Germinal center (tissue), 1 donor: ENCODE measurements at places on chromosomes 5 and 9.

GRCh38 chr9:27485158-27485557 is 38.9 kb upstream of the IFNK start:
- DNase-seq = peak; percentile 35

GRCh38 chr5:176628406-176629228 is 1.7 kb downstream of the SNCB start:
- no peak for DNase-seq

- DNase-seq = no peak
These were observed 36.4 kb downstream of the ZNF366 start for GRCh38 chr5:72470826-72471225.

DNA sequence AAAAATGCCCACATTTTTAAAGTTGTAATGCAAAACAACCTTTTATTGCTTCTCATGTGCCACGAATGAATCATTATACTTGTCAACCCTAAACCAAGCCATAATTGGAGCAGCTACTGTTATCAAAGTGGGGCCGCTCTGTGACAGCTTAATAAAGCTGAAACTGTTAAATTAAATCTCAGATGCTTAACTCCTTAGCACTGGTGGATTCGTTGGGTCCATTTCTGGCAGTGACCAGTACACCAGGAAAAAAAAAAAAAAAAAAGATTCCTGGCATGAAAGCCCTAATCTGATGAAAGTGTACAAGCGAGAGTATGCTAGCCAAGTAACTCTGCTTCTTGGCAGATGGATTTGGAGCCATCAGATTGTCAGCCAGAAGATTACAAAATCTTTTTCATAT is 164.8 kb downstream of the ZSWIM6 start:
- no peak for DNase-seq

- no peak for DNase-seq
These were observed 1.8 kb downstream of the AUH start for GRCh38 chr9:91359734-91360470.

DNA sequence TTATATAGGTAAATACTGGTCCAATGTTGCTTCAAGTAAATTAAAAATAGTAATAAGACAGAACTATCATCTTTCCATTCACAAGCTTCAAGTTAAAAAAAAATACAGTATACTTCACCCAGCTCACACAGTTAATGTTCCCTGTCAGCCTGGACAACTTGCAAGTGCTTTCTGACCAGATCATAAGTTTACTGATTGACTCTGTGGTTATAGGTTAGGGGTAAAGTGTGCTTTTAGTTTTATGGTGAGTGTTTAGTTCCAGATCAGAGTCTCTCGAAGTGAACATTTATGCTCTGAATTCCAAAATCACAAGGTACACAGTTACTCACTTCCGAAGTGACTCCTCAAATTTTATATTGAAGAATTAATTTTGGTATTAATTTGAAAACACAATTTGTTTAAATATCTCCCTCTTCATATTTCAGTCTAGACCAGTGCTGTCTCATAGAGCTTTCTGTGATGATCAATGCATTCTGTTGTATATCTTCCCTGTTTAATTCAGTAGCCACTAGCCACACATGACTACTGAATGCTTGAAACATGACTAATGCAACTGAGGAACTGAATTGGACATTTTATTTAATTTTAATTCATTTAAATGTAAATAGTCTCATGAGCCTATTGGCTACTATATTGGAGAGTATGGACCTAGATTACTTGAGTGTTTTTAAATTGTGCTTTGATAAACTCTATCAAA is 90.7 kb downstream of the MEF2C start:
- no peak for DNase-seq

- DNase-seq = no peak
These were observed 36.3 kb downstream of the CAPSL start for GRCh38 chr5:35902046-35902672.

GRCh38 chr5:43073597-43074546 is 33.8 kb upstream of the ANXA2R start:
- DNase-seq = peak; percentile 53

GRCh38 chr9:16689351-16689938 is 181.0 kb downstream of the BNC2 start:
- no peak for DNase-seq

DNA sequence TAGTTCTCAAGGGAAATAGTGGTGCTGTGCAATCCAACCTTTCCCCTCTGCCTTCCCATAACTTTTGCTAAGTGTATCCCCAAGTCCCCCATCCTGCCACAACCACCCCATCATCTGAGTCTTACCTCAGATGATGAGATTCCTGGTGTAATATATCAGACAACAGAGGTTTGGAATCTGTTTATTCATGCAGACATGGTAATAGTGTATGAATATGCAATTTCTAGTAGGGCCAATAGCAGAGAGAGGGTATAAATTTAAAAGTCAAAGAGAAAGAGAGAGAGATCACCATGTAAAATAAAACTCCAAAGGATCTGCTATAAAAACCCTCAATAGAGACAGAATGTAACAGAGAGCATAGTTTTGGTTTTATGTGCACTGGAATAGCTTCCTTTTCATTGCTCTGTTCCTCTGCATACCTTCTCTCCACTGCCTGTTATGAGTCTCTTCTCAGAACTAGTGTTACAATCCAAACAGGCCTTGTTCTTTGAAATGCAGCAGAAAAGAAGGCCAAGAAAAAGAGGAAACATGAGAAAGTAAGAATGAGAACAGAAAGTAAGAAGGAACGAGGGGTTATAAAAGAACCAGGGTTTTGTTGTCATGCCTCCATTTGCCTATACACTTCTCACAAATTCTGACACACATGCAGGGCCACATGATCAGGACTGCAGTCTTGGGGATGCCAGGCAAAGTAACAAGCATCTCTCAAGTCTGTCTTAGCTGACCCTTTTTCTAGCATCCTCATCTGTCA is 278.0 kb downstream of the CETN3 start:
- peak; percentile 14 for DNase-seq

GRCh38 chr9:70076678-70077077 is 33.0 kb downstream of the MAMDC2 start:
- DNase-seq = no peak

DNA sequence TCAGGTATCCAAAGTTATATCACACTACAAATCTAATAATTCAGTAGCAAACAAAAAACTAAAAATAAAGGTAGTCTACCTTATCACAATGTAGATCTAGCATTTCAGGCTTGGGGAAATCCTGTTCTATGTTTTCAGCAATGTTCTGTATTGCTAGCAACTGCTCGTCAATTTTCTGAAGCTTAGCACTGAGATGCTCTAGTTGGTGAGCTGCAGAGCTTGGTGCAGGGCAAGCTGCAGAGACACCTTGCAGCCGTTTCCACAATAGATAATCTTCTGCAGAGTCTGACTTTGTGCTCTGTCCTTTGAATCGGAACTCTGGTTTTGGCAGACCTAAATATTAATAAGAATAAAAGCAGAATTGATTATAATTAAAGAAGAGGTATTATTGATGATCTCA is 95.5 kb downstream of the CPLANE1 start:
- DNase-seq = no peak

DNA sequence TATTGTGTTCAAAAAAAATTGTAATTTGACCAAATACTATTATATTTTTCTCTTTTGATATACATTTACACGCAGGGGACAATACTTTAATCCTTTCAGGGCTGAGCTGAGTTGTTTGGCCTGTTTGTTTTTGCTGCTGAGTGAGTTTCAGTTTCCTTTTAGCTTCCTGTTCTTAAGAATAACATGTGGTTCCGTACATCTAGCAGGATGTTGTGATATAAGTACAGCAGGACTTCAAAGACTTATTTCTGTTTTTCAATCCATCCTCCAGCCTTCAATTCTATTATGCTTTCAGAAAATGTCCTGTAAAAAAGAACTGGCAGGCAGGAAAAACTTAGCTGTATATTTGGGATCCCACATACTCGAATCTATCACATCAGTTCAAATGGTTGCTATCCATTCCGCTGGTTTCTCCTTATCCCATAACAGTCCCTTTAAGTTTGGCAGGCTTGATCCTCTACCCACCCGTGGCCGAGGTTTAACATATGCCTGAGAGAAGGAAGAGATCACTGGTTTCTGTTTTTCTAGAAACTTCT is 1037.3 kb upstream of the ACO1 start:
- DNase-seq = peak; percentile 5

DNA sequence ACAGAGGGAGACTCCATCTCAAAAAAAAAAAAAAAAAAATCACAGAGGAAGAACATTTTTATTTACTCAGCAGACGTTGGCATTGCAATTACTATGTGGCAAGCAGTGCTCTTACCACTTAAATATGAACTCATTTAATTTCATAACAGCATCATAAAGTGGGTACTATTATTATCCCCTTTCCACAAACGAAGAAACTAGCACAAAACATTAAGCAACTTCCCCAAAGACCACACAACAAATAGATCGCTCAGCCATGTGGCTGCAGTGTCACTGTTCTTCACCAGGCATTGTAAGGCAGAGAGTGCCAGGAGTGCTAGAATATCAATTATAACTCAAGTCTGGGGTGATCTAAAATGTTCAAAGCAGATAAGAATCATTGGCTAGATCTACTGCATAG is 69.8 kb upstream of the PLPP6 start:
- no peak for DNase-seq

- DNase-seq = no peak
These were observed 507.4 kb downstream of the RASEF start for GRCh38 chr9:82555431-82556051.

DNA sequence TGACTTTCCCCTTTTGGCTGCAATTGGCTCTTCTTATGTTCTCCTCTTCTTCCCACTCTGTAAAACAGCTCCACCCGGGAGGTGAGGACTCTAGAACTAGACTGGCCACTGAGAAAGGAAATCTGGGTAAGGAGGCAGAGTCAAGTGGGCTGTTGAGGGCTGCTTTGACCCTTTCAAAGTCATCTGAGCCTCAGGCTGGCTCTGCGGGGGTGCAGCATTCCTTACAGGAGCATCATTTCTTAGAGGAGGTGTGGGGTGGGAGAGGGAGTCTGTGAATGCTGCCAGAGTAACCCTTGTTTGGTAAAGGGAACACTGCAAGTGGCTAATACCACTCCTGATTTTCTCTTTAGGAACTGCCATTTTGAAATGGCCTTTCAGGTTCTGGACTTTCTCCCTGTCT is 377.7 kb upstream of the SMARCA2 start:
- DNase-seq = no peak

DNA sequence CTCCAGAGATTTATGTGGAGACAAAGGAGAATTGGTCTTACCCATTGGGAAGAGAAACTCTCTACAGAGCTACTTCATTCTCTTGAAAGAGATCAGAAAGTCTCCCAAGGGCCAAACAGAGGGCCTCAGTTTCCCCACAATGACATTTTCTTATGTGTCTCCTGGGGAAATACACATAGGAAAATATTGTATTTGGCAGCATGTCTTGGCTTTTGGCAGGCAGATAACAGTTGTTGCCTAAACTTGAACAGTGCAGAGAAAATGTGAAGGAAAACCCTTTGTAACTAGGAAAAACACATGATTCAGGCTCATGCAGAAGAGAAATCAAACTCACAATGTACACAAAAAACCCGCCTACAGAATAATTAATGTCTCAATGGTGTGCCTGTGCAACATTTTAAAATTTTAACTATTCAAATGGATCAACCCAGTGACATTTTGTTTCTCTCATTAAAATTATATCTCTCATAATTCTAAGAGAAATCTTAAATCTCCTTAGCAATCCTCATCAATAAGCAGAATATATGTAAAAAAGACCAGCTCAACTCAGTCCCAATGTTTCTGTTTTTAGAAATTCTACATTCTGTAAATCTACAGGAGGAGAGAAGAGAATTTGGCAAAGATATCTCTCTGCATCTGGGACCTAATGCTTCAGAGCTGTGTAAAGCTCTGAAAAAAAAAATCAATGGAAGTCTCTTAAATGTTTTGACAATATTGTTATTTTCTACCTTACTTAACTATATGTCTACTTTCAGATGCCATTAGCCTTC is 205.1 kb downstream of the ADAMTSL1 start:
- no peak for DNase-seq

GRCh38 chr9:111427186-111427585 is 57.0 kb downstream of the ECPAS start:
- no peak for DNase-seq

DNA sequence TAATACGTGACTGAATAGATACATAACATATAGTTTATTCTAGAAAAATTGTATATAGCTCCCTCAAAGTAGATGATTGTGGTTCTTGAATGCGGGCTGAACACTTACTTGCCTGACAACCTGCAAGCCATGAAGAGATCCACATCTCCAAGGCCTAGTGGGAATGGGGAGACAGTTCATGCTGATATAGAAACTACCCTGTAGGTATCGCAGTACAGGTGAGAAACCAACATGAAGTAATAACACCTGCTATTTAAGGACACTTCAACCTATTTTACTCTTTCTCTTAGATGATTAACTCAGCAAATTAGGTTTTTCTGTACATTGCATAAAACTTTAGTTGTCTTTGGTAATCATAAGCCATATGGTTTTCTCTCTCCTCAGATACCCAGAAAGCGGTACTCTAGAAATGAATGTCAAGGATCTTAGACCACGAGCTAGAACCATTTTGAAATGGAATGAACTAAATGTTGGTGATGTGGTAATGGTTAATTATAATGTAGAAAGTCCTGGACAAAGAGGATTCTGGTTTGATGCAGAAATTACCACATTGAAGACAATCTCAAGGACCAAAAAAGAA is 47.3 kb downstream of the UHRF2 start:
- no peak for DNase-seq

DNA sequence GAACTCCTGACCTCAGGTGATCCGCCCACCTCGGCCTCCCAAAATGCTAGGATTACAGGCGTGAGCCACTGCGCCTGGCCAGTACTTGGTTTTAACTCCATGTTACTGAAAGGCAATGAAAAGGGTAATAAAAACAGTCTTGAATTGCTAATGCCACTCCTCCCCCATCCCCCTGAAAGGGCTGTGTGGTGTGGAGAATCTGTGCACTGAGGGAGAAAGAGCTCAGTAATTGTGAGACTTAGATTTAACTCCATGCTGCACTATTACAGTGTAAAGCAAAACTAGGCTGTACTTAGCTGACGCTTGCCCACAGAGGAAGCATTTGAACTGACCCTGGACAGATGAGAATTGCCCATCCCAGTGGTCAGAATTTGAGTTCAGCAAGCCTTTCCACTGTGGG is 1662.4 kb upstream of the ACO1 start:
- DNase-seq = no peak

GRCh38 chr5:93594591-93595419 is 11.8 kb downstream of the NR2F1 start:
- DNase-seq = no peak

GRCh38 chr9:35844628-35845270 is 15.7 kb downstream of the TMEM8B start:
- peak; percentile 71 for DNase-seq

DNA sequence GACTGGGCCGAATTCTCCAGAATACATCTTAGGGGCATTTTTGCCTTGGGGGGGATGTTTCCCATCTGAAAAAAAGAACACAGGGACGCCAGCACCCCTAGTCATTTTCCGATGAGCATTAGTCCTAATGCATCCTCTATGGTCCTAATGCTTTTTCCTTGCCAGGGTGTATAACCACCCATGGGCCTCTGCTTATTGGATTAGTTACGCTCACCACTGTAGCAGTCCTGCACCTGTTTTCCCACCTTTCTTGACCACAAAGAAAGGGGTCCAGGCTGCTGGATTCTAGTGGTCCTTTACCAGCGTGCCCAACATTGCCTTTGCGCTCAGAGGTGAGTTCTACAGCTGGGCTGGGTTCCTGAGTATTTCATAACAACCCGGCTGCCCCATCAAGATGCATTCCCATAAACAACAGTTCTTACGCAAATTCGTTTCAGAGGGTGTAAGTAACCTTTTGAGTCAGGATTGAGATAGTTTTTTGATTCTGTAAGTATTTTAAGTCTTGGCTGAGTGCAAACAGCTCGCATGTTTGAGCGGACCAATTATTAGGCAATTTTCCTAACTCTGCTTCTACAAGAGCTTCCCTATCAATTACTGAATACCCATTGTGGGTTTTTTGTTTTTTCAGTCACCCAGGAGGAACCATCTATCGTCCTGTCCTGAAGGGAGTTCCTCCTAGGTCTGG is 135.1 kb downstream of the DROSHA start:
- no peak for DNase-seq

GRCh38 chr5:73490088-73490487 is 8.2 kb upstream of the BTF3 start:
- no peak for DNase-seq
